ENCODE measurements at places on chromosomes 2 and 18. TPM values are rescaled to one million over a fixed set of nuclear protein-coding genes. Genes with fewer than 3 reads are reported as not detected.

AGBL5 gene
- 14.3 TPM for total RNA-seq

GRCh38 chr2:239932881-239933735 is 92.0 kb downstream of the NDUFA10 start:
- H3K4me3 ChIP-seq: no peak overlapping the region
- H3K36me3 ChIP-seq: no peaks in the 10 kb centered on the region
- no peaks in the 10 kb centered on the region for H3K4me1 ChIP-seq
- H3K27me3 ChIP-seq: no peaks in the 10 kb centered on the region
- no peak overlapping the region for H3K27ac ChIP-seq

E2F6 gene
- total RNA-seq: 13.4 TPM

ABCG5 gene
- total RNA-seq: not detected

FBXO15 gene
- 0.51 TPM for total RNA-seq

DNA sequence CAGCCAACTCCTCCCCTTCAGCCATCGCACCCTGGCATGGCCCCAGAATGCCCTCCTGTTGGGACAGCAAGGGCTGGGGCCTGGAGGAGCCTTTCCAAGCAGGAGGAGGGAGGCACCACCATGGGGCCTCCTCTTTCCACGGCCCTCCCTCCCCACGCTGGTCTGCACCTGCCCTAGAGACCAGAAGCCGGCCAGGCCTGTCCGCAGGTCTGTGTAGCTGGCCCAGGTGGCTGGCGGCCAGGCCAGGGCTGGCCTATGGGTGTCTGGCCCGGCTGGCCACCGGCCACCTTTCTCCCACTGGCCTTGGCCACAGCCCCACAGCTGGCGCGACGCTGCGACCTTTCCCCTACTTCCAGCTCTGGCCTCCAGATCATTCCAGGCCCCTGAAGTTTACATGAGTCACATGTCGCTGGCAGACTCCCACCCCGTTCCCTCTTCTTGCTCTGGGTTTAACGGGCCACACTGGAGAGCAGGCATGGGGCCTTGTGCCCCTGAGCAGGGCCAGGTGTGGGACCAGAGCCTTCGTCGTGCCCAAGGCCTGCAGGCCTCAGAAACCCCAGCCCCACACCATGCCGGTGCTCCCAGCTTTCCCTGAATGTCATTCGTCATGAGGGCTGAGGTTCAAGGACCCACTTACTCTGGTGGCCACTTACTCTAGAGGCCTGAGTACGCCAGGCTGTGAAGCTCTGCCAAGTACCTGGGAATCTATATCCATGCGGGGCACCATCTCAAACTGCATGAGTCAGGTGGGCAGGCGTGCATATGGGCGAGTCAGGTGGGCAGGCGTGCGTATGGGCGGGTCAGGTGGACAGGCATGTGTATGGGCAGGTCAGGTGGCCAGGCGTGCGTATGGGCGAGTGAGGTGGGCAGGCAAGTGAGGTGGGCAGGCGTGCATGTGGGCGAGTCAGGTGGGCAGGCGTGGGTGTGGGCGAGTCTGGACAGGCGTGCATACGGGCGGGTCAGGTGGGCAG is 33.3 kb upstream of the KLF11 start:
- H3K36me3 ChIP-seq: no peaks in the 10 kb centered on the region
- H3K27ac ChIP-seq: peak overlapping the region; percentile 1
- no peaks in the 10 kb centered on the region for H3K27me3 ChIP-seq
- no peak overlapping the region for H3K4me3 ChIP-seq
- H3K4me1 ChIP-seq: no peaks in the 10 kb centered on the region

MARCHF4 gene
- 0.13 TPM for total RNA-seq

TOGARAM2 gene
- total RNA-seq: 0.65 TPM

CYBRD1 gene
- 200 TPM for total RNA-seq

GRCh38 chr2:187879491-187879890 is 325.3 kb upstream of the TFPI start:
- no peak for DNase-seq
- no peaks in the 10 kb centered on the region for H3K36me3 ChIP-seq
- H3K27me3 ChIP-seq: no peaks in the 10 kb centered on the region
- no peak overlapping the region for H3K4me3 ChIP-seq

ST8SIA3 gene
- total RNA-seq: not detected

SULT1C2 gene
- total RNA-seq: 2.8 TPM

DNA sequence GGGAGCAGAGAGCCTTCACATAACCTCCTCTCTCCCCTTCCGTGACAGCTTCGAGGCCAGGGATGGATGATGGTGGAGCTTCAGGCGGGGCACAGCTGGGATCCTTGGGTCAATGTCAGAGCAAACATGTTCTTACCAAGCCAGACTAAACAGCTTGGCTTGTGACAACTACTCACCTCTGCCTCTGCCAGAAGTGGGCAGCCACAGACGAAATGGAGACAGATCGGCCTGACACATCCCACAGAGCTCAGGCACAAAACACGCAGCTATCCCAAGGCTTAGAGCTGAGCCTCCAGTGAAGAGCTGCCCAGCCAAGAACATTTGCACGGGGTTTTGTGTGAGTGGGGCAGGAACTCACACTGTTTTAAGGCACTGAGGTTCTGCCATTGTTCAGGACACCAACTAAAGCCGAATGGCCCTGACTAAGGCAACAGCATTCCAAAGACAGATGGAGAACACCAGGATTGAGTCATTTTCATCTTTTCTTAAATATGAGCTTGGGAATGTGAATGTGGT is 12.8 kb downstream of the PXDN start:
- H3K36me3 ChIP-seq: no peaks in the 10 kb centered on the region
- H3K27ac ChIP-seq: peak overlapping the region; percentile 62
- peak; percentile 62 for DNase-seq
- H3K4me3 ChIP-seq: no peak overlapping the region
- no peaks in the 10 kb centered on the region for H3K27me3 ChIP-seq
- H3K4me1 ChIP-seq: peaks cover 5% of the 10 kb centered on the region

DNA sequence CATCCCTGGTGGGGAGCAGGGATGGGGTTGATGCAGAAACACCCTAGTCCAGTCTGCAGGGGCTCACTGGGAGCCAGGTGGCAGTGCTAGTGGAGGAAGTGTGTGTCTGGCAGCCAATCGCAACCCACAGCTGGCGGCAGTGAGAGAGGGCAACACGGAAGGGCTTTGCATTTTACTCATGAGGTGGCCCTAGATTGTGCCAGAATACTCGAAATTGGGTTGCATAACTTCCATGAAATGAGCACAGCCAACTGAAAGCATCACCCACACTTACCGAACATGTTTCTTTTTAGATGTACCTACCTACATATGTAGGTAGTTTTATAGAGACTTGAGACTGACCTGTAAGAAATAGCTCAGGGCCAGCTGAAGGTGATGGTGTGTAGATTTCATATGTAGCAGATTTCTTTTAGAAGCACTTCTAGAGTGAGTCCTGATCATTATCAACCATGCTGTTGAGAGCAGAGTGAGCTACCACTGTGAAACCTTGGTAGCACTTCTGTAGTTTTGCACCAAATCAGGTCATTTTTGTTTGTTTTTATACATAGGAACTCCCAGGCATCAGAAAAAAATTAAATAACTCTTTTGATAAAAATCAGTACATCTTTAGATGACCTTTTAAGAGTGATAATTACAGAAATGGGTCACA is 13.0 kb downstream of the IL18R1 start:
- no peaks in the 10 kb centered on the region for H3K4me1 ChIP-seq
- H3K27ac ChIP-seq: no peak overlapping the region
- DNase-seq: no peak
- no peaks in the 10 kb centered on the region for H3K27me3 ChIP-seq
- H3K36me3 ChIP-seq: no peaks in the 10 kb centered on the region

DNA sequence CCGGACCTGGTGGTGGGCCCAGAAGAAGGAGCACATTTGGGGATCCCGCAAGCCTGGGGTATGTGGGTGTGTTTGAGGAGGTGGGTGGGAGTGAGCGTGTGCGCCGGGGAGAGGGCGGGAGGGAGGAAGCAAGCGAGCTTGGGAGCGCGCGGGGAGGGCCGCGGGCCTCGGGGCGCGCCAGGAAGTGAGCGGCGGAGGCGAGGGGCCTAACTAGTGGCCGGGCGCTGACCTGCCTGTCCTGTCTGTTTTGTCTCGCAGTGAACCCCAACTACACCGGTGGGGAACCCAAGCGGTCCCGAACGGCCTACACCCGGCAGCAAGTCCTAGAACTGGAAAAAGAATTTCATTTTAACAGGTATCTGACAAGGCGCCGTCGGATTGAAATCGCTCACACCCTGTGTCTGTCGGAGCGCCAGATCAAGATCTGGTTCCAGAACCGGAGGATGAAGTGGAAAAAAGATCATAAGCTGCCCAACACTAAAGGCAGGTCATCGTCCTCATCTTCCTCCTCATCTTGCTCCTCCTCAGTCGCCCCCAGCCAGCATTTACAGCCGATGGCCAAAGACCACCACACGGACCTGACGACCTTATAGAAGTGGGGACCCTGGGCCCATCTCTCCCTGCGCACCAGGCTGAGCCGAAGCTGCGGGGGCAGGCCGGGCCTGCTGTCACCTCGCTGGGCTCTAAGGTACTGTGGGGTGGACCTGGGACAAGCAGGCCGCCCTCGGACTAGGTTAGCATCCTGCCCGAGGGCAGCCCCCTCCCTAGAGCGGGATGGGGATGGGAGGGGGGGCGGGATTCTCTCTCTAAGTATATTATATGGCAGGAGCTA is 1.2 kb downstream of the HOXD4 start:
- H3K27ac ChIP-seq: no peak overlapping the region
- peak; percentile 66 for DNase-seq
- H3K27me3 ChIP-seq: no peaks in the 10 kb centered on the region
- no peaks in the 10 kb centered on the region for H3K4me1 ChIP-seq

FSHR gene
- total RNA-seq: not detected

DNA sequence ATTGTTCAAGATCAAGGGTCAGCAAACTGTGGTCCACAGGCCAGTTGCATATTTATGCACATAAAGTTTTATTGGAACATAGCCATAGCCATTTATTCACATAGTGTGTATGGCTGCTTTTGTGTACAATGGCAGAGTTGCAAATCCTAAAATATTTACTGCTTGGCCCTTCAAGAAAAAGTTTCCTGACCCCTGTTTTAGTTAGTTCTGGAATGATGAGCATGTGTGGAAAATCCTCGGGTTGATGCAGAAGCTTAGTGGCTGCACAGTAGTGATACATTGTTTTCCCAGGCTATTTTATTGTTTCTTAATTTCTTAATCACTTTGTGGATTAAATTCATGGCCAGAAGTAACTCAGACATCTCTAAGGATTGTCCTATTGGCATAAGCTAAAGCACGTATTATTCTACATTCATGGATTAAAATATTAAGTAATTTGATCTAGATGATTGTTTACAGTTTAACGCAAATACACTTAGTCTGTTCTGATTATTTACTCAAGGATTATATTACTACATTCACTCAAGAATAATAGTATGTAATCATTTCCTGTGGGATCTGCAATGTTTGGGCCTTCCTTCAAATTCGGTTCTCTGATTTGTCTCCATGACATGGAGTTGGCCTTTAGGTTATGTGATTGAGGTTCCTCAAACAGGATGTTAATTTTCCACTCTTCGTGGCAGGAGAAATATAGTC is 165.5 kb downstream of the TMEM247 start:
- DNase-seq: no peak
- no peaks in the 10 kb centered on the region for H3K36me3 ChIP-seq
- no peaks in the 10 kb centered on the region for H3K4me1 ChIP-seq
- no peak overlapping the region for H3K4me3 ChIP-seq

DNA sequence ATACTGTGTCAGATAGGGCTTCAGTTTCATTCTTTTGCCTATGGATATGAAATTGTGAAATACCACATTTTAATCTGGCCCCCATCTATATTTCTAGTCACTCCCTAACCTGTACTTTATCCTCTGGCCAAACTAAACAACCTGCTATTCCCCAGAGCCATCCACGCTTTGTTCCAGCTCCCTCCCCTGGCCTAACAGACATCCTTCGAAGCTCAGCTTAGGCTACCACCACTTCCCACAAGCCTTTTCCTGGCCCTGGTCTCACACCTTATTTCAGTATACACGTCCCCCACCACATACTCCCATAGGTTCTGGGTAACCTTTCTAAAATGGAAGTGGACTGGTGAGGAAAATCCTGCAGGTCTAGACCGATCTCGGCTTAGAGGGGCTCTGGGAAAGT is 55.4 kb downstream of the MAP4K3 start:
- no peak overlapping the region for H3K27ac ChIP-seq
- no peaks in the 10 kb centered on the region for H3K36me3 ChIP-seq
- H3K4me3 ChIP-seq: no peak overlapping the region
- H3K4me1 ChIP-seq: peaks cover 6% of the 10 kb centered on the region
- H3K27me3 ChIP-seq: no peaks in the 10 kb centered on the region

ACOXL gene
- total RNA-seq: not detected

Data from aorta (tissue), 5 donors.